Central memory CD8-positive, alpha-beta T cell (primary cell): ENCODE measurements at places on chromosomes 13 and 19.

DNA sequence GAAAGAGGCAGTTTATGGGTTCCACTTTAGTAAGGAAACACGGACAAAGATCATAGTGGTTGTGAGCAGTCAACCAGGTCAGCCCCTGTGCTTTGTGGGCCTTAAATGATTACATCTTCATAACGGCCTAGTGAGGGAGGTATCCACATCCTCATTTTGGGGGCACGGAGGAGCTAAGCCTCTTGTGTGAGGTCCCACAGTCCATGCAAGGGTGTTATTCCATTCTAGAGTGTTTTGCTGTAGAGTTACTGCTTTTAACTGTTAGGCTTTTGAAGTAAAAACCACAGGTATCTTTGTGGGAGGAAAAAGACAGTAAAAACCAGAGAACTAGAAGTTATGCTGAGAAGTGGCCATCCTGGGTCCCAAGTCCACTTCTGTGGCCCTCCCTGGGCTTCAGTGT is 4.0 kb downstream of the NOP53 start:
- no peak for DNase-seq

DNA sequence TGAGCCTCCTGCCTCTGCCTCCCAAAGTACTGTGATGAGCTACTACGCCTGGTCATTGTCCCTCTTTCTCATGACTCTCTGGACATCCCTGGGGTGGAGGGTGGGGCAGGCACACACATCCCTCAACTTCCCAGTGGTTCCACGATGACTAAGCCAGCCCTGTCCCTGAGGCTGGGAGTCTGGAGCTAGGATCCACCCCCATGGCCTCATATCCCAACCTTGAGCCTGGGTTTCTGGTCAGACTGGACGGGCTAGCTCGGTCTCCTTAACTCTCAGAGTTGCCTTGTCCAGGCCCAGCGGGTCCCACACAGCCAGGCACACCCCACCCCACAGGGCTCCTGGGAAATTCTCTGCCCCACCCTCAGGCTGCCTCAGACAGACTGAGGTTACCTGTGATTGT is 19.6 kb downstream of the IER2 start:
- no peak for DNase-seq

- no peak for DNase-seq
Measured at GRCh38 chr19:2054763-2055162, 3.7 kb upstream of the MKNK2 start.

DNA sequence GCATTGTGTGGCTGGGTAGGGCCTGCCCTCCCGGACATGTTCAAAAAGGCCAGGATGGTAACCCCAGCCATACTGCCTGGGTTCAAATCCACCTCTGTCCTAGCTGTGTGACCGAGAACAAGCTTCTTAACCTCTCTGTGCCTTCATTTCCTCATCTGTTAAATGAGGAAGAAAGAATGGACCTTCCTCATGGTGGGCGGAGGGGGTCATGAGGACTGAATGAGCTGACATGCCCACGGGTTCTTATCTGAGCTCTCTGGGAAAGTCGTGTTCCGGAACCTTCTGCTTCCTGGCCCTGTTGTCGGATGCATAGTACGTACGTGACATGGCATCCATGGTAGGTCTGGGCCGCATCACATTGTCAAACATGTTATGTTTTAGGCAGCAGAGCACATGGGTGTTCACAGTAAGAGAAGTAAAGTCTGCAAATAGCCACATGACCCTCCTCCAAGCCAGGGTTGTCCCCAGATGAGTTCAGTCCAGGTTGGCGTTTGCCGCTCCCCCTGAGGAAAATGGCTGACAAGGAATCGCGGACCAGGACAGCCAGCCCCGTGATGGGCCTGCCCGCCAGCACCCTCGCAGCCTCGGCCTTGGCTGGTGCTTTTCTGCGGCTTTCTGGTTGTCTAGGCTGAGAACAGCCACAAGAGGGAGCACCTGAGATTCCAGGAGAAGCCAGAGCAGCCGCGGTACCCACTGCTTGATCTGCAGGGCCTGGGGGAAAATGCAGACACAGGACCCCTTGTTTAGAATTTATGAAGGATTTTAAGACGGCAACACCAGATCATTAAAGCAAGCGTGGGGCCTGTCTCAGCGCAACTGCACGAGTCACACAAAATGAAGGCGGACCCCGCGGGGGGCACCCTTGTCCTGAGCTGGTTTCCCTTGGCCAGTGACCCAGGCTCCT is 2.4 kb upstream of the NTN5 start:
- peak; percentile 60 for DNase-seq

GRCh38 chr13:37369616-37370015 is 229.0 kb downstream of the POSTN start:
- DNase-seq: no peak

- no peak for DNase-seq
Measured at GRCh38 chr13:86689911-86690310, 890.7 kb upstream of the SLITRK6 start.

GRCh38 chr13:40271271-40271885 is 395.1 kb downstream of the FOXO1 start:
- no peak for DNase-seq

- no peak for DNase-seq
Measured at GRCh38 chr13:61180234-61180633, 235.4 kb downstream of the PCDH20 start.

GRCh38 chr19:40810160-40810559 is 11.2 kb downstream of the EGLN2 start:
- no peak for DNase-seq

GRCh38 chr19:44640518-44640917 is 3.2 kb upstream of the PVR start:
- DNase-seq: no peak

GRCh38 chr13:48892688-48893075 is 83.0 kb upstream of the FNDC3A start:
- no peak for DNase-seq
